ENCODE measurements at places on chromosomes 5 and 9.

DNA sequence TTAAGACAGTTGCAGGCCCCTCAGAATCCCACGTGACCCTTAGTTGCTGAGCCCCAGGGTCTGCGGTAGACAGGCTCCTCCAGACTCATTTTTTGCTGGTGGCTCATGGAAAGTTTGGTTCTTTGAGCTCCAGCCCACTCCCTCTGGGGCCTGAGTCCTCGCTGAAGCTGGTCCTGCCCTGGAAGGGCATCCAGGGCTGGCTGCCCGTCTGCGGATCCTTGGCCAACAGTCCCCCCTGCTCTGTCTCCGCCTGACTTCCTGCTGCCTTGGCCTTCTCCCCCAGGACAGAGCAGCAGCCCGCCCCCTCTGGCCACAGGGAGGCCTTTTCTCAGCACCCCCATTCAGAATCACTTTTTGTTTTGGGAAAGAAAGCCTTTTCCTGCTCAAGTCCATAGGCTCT is 24.4 kb downstream of the SLC6A7 start:
- DNase-seq = no peak

- no peak for DNase-seq
Observed at GRCh38 chr5:89470658-89471057, 587.7 kb upstream of the MEF2C start.

GRCh38 chr5:45578270-45578669 is 117.9 kb downstream of the HCN1 start:
- DNase-seq = no peak

DNA sequence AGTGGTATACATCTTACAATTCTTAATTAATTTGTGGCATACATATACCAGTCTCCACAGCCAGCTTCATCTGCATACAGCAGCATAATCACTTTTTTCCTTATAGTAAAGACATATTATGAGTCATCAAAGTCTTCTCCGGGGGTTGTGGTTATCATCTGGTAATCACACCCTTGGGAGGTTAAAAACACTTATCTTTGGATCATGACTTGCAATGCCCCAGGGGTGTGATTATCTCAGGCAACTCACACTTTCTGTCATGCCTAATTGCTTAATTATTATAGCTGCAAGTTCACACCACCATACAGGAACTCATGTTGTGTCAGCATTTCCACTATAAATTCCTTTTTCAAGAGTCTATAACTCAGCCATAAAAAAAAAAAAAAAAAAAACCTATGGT is 218.4 kb downstream of the ANXA1 start:
- no peak for DNase-seq

GRCh38 chr9:106868565-106868964 is 5.6 kb downstream of the ZNF462 start:
- no peak for DNase-seq

GRCh38 chr5:5481206-5481605 is 58.7 kb downstream of the ICE1 start:
- no peak for DNase-seq

DNA sequence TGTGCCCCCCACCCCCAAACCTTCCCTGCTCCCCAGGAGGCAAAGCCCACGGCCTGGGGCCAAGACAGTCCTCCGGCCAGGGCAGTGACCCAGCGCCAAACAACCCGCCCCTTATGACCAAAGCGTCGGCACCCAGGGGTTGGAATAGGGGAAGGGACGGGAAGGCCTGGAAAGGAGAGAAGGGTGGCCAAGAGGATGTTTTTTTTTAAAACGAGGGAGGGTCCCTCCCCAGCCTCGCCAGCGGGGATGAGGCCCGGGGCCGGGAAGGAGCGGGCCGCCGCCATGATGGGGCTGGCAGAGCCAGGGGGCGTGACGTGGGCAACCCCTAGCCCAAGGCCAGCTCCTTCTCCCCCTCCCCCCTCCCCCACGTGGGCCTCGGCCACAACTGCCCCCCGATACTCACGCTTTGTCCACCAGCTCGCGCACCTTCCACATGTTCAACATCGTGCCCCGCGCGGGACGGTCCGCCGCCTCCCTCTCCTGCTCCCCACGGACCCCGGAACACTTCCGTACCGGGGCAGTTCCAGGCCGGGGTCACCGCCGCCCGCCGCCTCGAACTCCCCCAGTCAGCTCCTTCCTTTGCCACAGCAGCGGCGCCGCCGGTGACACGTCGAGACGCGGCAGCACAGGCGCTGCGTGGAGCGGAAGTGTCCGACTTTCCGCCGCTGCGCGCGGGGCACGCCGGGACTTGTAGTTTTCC is at the start of gene CLINT1:
Gene CLINT1, minus strand, starts transcription at position 619 of the 700 bp plus-strand sequence. Its CDS starts 175 bp downstream, at position 444.
- peak; percentile 86 for DNase-seq

- DNase-seq = no peak
Observed at GRCh38 chr9:126802318-126803059, 2.4 kb upstream of the ZBTB43 start.

Data from stimulated activated CD4-positive, alpha-beta T cell treated with anti-CD3 and anti-CD28 coated beads, TNF-alpha, amount 100 ng/mL, for 48 hours (primary cell).